Activated T-helper 1 cell treated with anti-CD3 and anti-CD28 coated beads, Interleukin-12 subunit alpha, Interleukin-12 subunit beta, Interleukin-2, Interleukin-4 antibody, amounts not matched to agents 30 ng/mL and 10 ng/mL and 1 ng/mL, durations not matched to agents 14 hours and 24 hours and 36 hours (primary cell): ENCODE measurements at places on chromosomes 16 and 17. TPM values are rescaled to one million over a fixed set of nuclear protein-coding genes. Genes with fewer than 3 reads are reported as not detected.

Gene NLRC3
- 21.8 and 24.4 TPM in 2 replicates for total RNA-seq

Gene ADGRG3
- not detected in 2 replicates for total RNA-seq

- peak overlapping the region; percentile 87 for H3K27ac ChIP-seq
- peak overlapping the region; percentile 31 for H3K4me3 ChIP-seq
- peaks cover 2% of the 10 kb centered on the region for H3K36me3 ChIP-seq
- peaks cover 25% of the 10 kb centered on the region for H3K4me1 ChIP-seq
Measured at GRCh38 chr17:39939588-39940419, 12.3 kb downstream of the LRRC3C start.

DNA sequence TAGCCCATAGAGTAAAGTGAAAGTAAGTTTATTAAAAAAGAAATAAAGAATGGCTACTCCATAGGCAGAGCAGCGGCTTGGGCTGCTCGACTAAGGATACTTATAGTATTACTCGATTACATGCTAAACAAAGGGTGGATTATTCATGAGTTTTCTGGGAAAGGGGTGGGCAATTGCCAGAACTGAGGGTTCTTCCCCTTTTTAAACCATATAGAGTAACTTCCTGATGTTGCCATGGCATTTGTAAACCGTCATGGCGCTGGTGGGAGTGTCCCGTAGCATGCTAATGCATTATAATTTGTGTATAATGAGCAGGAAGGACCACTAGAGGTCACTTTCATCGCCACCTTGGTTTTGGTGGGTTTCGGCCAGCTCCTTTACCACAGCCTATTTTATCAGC lies 13.3 kb upstream of the GAS7 start:
- H3K27ac ChIP-seq, result no peak overlapping the region
- no peaks in the 10 kb centered on the region for H3K36me3 ChIP-seq
- no peaks in the 10 kb centered on the region for H3K4me1 ChIP-seq
- H3K27me3 ChIP-seq, result no peaks in the 10 kb centered on the region
- no peak overlapping the region for H3K4me3 ChIP-seq
